ENCODE measurements at places on chromosomes 7 and 10. TPM values are rescaled to one million over a fixed set of nuclear protein-coding genes. Genes with fewer than 3 reads are reported as not detected.

DNA sequence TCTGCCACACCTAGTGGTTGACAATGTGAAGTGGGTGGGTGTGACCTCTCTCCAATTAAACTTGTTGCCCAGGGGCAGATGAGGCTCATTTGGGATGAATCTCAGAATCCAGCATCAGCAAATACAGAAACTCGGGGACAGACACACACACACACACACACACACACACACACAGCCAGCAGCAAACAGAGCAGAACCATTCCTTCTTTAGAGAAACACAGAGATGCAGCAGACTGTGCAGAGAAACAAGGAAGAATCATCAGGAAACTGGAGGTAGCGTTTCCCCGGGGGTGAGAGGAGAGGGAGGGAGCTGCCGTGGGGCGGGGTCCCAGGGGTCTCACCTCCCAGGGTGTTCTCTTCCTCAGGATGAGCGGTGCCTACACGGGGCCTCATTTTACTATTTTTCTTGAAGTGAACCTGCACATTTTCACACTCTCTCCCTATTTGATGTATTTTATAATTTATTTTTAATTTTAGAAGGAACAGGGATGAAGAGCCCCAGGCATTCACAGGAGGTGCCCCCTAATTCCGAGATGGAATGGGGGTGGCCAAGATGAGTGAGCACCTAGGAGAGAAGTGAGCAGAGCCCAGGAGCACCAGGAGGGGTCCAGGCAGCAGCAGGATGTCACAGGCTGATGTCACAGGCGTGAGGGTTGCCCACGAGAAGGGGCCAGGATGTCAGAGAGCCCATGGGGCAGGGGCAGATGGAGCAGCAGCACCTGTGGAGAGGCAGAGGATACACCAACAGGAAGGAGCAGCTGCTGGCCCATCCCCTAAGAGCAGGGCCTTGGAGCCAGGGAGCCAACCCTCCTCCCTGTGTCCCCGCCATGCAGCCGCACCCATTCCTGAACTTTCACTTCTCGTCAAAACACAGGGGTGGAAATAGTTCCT, 85.3 kb upstream of the PPP2R2D start:
- H3K4me1 ChIP-seq = no peaks in the 10 kb centered on the region
- H3K4me3 ChIP-seq = no peak overlapping the region
- H3K27ac ChIP-seq = no peak overlapping the region
- H3K36me3 ChIP-seq = no peaks in the 10 kb centered on the region
- DNase-seq = no peak

DNA sequence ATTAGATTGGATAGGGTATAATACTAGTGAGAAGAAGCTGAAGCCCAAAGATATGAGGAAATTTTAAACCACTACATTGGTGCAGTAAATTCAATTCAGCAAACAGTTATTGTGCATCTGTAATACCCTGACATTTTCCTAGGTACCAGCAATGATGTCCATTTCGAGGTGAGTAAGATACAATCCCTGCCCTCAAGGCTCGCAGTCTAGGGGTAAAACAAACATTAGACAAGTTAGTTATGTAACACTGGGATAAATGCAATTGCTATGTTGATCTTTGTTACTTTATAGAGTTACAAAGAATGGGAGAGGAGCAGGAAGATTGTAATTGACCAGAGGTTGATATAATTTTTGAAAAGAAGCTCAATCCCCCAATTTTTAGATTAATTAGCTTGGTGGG, 168.1 kb downstream of the PRKG1 start:
- peaks cover 67% of the 10 kb centered on the region for H3K4me1 ChIP-seq
- H3K36me3 ChIP-seq = no peaks in the 10 kb centered on the region
- DNase-seq = no peak
- no peak overlapping the region for H3K27ac ChIP-seq
- H3K27me3 ChIP-seq = no peaks in the 10 kb centered on the region

DNA sequence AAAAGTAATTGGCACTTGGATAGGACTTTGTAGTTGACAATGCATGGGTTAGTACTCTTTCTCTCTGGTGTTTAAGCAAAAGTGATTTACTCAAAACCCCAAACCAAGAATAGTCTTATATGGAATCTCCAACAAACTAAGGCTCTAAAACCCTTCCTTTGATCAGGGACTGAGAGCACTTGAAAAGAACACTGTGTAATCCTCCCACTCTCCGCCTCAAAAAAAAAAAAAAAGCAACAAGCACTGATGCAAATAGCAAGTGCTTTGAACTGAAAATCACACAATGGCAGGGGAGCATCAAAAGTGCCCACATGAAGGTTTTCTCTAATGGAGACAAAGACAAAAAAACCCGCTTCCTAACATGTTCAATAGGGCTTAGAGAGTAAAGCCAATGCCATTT, 467.9 kb upstream of the AUTS2 start:
- H3K27ac ChIP-seq = no peak overlapping the region
- DNase-seq = no peak
- H3K36me3 ChIP-seq = no peaks in the 10 kb centered on the region
- no peaks in the 10 kb centered on the region for H3K27me3 ChIP-seq

DNA sequence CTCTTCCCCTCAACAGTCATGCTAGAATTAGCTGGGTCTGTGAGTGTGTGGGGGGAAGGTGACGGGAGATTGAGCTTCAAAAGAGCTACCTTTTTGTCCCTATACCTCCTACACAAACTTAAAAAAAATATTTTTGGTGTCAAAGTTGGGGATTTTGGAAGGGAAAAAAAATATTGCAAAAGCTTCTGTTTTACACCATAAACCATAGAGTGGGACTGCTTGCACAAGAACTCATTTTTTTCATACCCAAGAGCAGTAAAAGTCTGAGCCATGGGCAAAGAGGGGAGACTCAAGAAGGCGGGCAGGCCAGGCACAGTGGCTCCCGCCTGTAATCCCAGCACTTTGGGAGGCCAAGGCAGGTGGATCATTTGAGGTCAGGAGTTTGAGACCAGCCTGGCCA, 9.4 kb upstream of the ZDHHC4 start:
- no peaks in the 10 kb centered on the region for H3K36me3 ChIP-seq
- no peaks in the 10 kb centered on the region for H3K27me3 ChIP-seq
- H3K4me3 ChIP-seq = no peak overlapping the region
- no peak overlapping the region for H3K27ac ChIP-seq
- no peaks in the 10 kb centered on the region for H3K4me1 ChIP-seq
- no peak for DNase-seq

GRCh38 chr7:148045521-148045920, 545.0 kb upstream of the C7orf33 start:
- H3K27me3 ChIP-seq = no peaks in the 10 kb centered on the region
- no peak overlapping the region for H3K4me3 ChIP-seq
- DNase-seq = no peak

GRCh38 chr10:30171601-30172000, 112.2 kb upstream of the JCAD start:
- H3K4me3 ChIP-seq = no peak overlapping the region
- H3K27me3 ChIP-seq = no peaks in the 10 kb centered on the region
- no peak overlapping the region for H3K27ac ChIP-seq
- H3K4me1 ChIP-seq = no peaks in the 10 kb centered on the region

- peaks cover 17% of the 10 kb centered on the region for H3K4me1 ChIP-seq
- no peak overlapping the region for H3K4me3 ChIP-seq
- no peaks in the 10 kb centered on the region for H3K36me3 ChIP-seq
Measured at GRCh38 chr7:16739863-16740622, 13.5 kb upstream of the TSPAN13 start.

- H3K36me3 ChIP-seq = no peaks in the 10 kb centered on the region
- H3K4me1 ChIP-seq = no peaks in the 10 kb centered on the region
- DNase-seq = no peak
Measured at GRCh38 chr7:121475806-121476205, 79.7 kb upstream of the FAM3C start.

GRCh38 chr7:18086165-18087025, 58.7 kb upstream of the PRPS1L1 start:
- no peak for DNase-seq
- no peaks in the 10 kb centered on the region for H3K36me3 ChIP-seq
- H3K27me3 ChIP-seq = no peaks in the 10 kb centered on the region
- H3K4me1 ChIP-seq = peaks cover 6% of the 10 kb centered on the region
- H3K27ac ChIP-seq = peak overlapping the region; percentile 84
- peak overlapping the region; percentile 94 for H3K4me3 ChIP-seq

DNA sequence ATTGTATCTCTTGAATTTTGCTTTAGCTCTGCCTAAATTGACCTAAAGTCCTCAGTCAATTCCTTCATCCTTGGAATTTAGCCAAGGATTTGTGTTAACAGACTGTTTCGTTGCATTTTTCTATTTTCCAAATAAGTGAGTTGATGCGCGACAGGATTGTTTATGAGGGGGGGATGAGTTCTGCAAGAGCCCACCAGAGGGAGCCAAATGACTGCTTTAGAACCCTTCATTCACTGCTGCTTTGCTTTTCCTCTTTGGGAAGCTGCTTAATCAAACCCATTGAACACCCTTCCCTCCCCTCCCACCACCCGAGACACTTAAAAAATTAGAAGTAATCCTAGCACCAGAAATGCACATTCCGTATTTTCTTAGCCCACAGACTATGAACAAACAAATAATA, 33.7 kb upstream of the PTF1A start:
- no peak overlapping the region for H3K27ac ChIP-seq
- H3K36me3 ChIP-seq = no peaks in the 10 kb centered on the region
- H3K27me3 ChIP-seq = peaks cover 24% of the 10 kb centered on the region

- H3K27ac ChIP-seq = no peak overlapping the region
- H3K4me1 ChIP-seq = no peaks in the 10 kb centered on the region
- H3K4me3 ChIP-seq = no peak overlapping the region
Measured at GRCh38 chr7:81944058-81944457, 174.2 kb upstream of the HGF start.

GRCh38 chr7:74299401-74299800, 10.2 kb downstream of the CLIP2 start:
- no peak overlapping the region for H3K4me3 ChIP-seq
- H3K27ac ChIP-seq = no peak overlapping the region
- no peaks in the 10 kb centered on the region for H3K27me3 ChIP-seq
- DNase-seq = no peak
- peaks cover 15% of the 10 kb centered on the region for H3K4me1 ChIP-seq

GRCh38 chr10:71835671-71836595, 15.1 kb downstream of the PSAP start:
- H3K4me1 ChIP-seq = peaks cover 93% of the 10 kb centered on the region
- DNase-seq = no peak
- H3K4me3 ChIP-seq = peak overlapping the region; percentile 1
- H3K36me3 ChIP-seq = peaks cover 8% of the 10 kb centered on the region
- H3K27ac ChIP-seq = peak overlapping the region; percentile 63
- no peaks in the 10 kb centered on the region for H3K27me3 ChIP-seq

DNA sequence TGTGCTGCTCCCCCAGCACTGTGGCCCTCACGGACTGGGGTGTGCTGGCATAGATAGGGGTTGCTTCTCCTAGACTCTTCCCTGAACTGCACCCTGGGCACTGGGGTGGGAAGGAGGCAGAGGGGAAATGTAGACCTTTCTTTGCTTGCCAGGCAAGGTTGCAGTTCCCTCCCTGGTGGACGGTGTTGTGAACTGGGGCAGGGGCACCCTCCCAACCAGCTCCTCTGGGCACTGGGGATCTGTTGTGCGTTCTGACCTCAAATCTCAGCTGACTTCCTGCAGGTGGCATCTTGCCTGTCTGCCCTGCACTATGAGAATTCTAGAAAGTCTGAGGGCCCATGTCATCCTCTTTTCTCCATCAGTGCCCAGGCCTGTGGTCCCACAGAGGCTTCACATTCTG, 53.9 kb downstream of the ARHGAP22 start:
- no peak overlapping the region for H3K27ac ChIP-seq
- no peaks in the 10 kb centered on the region for H3K27me3 ChIP-seq
- H3K4me3 ChIP-seq = no peak overlapping the region
- DNase-seq = no peak
- H3K36me3 ChIP-seq = no peaks in the 10 kb centered on the region

- no peaks in the 10 kb centered on the region for H3K4me1 ChIP-seq
- H3K4me3 ChIP-seq = no peak overlapping the region
- no peak for DNase-seq
- no peaks in the 10 kb centered on the region for H3K36me3 ChIP-seq
- no peaks in the 10 kb centered on the region for H3K27me3 ChIP-seq
Measured at GRCh38 chr7:50197549-50197948, 104.5 kb upstream of the ZPBP start.

GRCh38 chr10:30744106-30744505, 114.6 kb upstream of the LYZL2 start:
- no peaks in the 10 kb centered on the region for H3K27me3 ChIP-seq
- H3K27ac ChIP-seq = no peak overlapping the region
- no peaks in the 10 kb centered on the region for H3K4me1 ChIP-seq
- H3K4me3 ChIP-seq = no peak overlapping the region
- no peaks in the 10 kb centered on the region for H3K36me3 ChIP-seq

- no peak overlapping the region for H3K27ac ChIP-seq
- H3K4me1 ChIP-seq = no peaks in the 10 kb centered on the region
Measured at GRCh38 chr7:8134089-8134733, 127.8 kb downstream of the ICA1 start.

DNA sequence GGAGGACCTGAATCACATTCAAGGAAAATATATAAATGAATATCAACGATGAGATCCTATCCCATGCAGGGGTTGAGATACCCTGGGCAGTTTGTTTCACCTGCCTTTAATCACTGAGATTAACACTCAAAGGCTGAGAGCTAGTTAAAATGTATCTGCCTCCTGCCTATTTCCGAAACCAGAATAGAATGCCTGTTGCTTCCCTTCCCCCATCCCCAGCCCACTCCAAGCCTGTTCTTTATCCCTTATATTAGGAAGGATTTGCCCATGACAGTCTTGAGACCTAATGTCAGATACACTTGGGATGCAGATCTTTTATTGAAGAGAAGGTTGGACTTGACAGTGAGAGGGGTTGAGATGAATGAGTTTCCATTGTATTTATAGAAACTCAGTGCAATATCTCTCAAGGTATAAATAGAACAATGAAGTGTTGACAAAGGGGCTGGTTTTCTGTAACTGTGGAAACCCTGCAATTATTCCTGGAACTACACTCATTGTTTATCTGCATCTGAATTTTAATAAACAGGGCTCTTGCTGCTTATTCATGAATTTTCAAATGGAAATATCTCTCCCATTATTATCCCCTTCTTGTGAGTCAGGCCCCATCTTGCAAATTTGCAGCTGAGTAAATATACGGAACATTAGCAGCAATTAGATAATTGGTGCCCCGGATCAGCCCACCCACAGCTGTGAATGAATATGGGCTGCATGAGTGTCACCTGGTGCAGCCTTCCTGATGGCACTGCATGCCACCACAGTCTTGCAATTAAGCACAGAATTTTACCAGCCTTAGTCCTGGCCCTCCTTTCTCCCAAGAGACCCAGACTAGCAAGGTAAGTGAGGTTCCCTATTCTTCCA, 66.7 kb downstream of the SORCS3 start:
- DNase-seq = no peak
- no peak overlapping the region for H3K4me3 ChIP-seq
- H3K36me3 ChIP-seq = no peaks in the 10 kb centered on the region
- H3K27me3 ChIP-seq = no peaks in the 10 kb centered on the region
- H3K4me1 ChIP-seq = no peaks in the 10 kb centered on the region

- peaks cover 19% of the 10 kb centered on the region for H3K4me1 ChIP-seq
- DNase-seq = no peak
- H3K36me3 ChIP-seq = no peaks in the 10 kb centered on the region
- H3K27me3 ChIP-seq = no peaks in the 10 kb centered on the region
- no peak overlapping the region for H3K4me3 ChIP-seq
- no peak overlapping the region for H3K27ac ChIP-seq
Measured at GRCh38 chr7:11213266-11213665, 239.6 kb downstream of the PHF14 start.

- DNase-seq = no peak
- H3K4me3 ChIP-seq = no peak overlapping the region
- H3K27ac ChIP-seq = no peak overlapping the region
Measured at GRCh38 chr7:404812-405488, 114.7 kb downstream of the PDGFA start.

The EPHB6 gene
- total RNA-seq = 5.4 TPM

The PLA2G12B gene
- not detected for total RNA-seq

The AQP1 gene
- total RNA-seq = 518 TPM

The DOCK1 gene
- total RNA-seq = 55.8 TPM

The TMEM184A gene
- not detected for total RNA-seq

The ABCF2 gene
- 36.1 TPM for total RNA-seq

The TMEM130 gene
- 0.57 TPM for total RNA-seq

The AIMP2 gene
- 24.5 TPM for total RNA-seq

The CYP3A4 gene
- not detected for total RNA-seq

The GNGT1 gene
- total RNA-seq = not detected
